ENCODE measurements at places on chromosomes 1 and 21.

GRCh38 chr1:158951956-158952355 lies 20.6 kb downstream of the PYHIN1 start:
- peak; percentile 4 for DNase-seq

- DNase-seq, result no peak
These were observed 37.6 kb upstream of the SAMSN1 start for GRCh38 chr21:14583629-14584255.

- DNase-seq, result no peak
These were observed 71.6 kb upstream of the SGIP1 start for GRCh38 chr1:66462313-66462712.

GRCh38 chr1:197374428-197374827 lies 106.4 kb downstream of the CRB1 start:
- DNase-seq, result no peak

DNA sequence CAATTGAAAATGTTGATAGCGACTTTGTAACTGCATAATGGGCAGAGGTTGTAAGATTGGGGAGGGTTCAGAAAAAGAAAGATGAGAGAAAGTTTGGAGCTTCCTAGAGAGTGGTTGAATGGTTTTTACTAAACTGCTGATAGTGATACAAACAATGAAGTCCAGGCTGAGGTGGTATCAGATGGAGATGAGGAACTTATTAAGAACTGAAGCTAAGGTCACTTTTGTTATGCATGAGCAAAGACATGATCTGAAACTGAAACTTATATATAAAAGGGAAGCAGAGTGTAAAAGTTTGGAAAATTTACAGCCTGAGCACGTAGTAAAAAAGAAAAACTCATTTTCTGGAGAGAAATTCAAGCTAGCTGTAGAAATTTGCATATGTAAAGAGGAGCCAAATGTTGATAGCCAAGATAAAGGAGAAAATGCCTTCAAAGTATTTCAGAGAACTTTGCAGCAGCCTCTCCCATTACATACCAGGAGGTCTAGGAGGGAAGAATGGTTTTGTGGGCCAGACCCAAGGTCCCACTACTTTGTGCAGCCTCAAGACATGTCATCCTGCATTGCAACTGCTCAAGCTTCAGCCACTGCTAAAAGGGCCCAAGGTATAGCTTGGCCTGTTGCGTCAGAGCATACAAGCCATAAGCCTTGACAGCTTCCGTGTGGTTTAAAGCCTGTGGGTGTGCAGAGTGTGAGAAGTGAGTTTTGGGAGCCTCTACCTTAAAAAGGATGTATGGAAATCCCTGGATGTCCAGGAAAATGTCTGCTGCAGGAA lies 843.9 kb downstream of the AMY1C start:
- DNase-seq, result no peak

DNA sequence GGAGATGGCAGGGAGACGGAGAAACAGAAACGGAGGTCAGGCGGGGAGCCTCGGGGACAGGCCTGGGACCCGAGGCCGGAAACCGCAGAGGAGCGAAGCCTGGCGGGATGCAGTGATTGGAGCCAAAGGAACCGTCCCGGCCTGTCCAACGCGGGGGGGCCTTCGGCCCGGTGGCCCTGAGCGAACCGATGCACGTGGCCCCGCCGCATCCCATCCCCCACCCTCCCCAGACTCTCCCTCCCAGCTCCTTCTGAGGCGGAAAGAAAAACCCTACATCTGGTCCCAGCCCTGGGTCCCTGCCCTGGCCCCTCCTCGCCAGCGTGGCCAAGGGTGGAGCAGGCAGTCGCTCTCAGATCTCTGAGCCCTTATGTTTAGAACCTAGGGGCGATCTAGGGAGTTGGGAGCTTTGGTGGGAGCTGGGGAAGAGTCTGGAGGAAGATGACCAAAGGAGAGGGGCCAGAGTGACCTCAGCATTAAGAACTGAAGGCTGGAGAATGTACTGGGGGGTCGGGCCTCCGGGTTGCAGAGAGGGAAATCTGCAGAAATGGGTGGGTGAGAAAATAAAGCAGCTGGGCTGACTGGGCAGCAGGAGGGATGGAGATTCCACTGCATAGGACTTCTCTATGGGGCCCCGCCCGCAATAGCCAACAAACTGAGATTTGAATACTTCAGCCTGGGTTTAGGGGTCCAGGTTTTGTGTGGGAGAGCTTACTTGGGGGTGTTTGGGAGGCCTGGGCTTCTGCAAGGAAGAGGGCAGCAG lies 1.5 kb upstream of the CRABP2 start:
- DNase-seq, result peak; percentile 93

DNA sequence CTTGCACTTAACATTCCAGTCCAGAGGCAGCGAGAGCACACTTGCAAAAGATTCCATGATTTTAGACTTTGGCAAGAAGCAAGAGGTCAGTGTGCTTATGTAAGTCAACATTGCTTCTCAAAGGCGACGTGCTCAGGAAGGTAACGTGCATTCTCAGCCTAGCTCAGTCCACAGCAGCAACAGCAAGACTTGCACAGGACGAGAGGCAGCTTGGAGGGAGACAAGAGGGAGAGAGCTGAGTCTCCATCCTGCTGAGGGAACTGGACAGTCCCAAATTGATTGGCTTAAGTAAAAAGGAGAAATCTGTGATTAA lies 56.5 kb downstream of the PTP4A2 start:
- no peak for DNase-seq

DNA sequence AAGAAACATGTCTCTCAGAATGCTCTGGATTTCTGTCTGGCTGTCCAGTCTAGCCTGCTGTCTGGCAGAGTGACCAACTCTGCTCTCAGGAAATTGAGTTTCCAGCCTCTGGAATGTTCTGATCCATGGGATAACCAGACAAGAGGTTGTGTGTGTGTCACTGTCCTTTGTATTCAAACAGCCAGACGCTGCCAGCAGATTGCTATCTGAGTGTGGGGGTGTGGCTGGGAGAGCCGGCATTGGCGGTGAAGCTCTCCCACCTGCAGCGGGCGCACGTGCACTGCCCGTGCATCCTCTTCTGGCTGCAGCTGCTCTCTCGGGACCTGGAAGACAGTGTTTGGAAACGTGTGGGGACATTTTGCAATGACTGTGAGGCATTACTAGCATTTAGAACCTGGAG lies 26.1 kb downstream of the PKP1 start:
- peak; percentile 47 for DNase-seq

DNA sequence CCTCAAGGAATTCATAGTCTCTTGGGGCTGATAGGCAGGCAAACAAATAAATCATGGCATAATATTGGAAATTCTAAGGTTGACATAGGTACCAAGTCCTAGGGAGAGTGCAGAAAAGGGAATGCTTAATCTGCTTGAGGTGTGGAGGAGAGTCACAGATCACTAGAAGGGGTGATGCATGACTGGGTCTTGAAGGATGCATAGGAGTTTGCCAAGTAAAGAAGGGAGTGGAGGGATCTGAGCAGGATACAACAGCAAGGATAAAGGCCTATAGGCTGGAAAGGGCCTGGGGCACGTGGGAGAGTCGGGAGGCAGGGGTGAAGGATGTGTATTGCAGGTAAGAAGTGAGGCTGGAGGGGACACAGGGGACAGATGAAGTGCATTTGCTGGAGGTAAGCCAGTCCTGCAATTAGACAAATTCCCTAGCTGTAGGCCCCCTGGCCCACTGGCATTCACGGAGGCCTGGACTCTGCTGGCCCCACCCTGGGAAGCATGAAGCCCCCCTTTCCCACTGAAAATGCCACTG lies 15.9 kb downstream of the IGSF21 start:
- no peak for DNase-seq

GRCh38 chr1:154821083-154821482 lies 49.0 kb downstream of the KCNN3 start:
- peak; percentile 67 for DNase-seq

DNA sequence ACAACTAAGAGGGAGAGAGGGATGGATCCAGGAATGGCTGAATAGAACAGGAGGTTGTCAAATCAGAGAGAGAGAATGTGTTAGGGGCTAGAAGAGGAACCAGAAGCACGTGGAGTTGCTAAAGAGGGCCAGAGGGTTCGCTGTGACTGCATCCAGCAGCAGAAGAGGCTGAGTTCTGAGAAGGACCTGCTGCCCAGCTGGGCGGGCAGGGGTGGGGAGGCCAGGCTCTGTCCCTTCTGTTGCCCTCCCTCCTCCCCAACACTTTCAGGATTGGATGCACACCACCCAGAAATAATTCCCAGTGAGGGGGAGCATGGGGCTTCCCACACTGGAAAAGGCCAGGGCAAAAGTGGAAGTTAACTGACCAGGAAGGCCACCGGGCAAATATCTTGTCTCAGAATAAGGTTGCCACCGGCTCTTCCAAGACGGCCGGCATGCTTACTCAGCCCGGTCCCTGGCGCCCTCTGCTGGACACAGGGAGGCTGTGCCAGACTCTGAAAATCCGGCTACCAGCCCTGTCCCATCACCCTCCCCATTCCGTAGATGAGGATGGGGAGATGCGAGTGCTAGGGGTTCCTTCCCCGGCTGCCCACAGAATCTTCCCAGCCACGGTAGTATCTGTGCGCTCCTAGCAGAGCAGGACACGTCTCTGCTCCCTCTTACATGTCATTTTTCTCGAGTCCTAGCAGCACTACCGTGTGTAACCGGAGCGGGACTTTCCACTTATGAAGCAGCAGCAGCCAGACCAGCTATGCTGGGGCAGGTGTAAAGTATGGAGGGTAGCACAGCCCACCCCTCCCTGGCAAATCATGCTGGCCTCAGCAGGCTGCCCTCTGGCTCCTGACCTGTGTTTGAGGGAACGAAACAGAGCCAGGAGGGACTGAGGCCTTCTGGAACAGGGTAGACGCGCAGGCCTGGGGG lies 46.8 kb upstream of the A3GALT2 start:
- DNase-seq, result peak; percentile 89

DNA sequence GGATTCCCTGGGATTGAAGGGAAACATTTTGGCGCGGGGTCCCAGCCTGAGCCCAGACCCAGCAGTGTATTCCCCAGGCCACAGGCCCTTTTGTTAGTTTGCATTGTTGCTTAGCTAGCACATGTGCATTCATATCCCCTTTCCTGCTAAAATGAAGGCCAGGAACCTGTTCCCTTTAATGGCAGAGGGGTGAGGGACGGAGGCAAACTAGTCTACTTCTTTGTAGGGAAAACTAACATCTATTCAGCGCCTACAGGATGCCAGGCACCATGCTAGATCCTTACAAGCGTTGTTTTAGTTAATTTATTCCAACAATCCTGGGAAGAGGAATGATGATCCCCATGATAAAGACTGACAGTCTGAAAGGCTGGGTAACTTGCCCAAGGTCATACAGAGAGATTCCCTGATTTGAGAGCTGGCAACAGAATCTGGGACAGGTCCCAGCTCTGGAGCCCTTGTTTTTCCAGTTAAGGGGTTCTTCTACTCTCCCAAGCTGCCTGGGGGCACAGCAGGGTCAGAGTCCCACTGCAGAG lies 595 bp upstream of the E2F2 start:
- no peak for DNase-seq

DNA sequence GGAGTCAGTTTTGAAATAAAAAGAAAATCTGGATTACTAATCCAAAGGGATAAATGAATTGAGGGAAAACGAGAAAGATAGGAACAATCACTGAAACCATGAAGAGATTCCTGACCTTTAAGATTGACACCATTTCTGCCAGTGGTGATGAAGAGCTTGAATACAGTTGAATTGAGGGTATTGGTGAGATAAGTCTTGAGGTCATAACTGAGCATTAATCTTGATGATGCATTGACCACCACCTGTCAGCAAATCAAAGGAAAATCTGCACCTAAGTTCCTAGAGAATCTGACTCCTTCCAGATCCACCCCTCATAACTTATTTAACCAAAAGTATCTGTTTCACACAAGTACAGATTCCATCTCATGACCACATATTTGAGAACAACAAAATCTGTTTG lies 21.6 kb downstream of the RPS27 start:
- DNase-seq, result no peak

- DNase-seq, result no peak
These were observed 58.7 kb downstream of the NIBAN1 start for GRCh38 chr1:184915463-184916090.

- DNase-seq, result no peak
These were observed 6.1 kb downstream of the NPL start for GRCh38 chr1:182795563-182796228.

DNA sequence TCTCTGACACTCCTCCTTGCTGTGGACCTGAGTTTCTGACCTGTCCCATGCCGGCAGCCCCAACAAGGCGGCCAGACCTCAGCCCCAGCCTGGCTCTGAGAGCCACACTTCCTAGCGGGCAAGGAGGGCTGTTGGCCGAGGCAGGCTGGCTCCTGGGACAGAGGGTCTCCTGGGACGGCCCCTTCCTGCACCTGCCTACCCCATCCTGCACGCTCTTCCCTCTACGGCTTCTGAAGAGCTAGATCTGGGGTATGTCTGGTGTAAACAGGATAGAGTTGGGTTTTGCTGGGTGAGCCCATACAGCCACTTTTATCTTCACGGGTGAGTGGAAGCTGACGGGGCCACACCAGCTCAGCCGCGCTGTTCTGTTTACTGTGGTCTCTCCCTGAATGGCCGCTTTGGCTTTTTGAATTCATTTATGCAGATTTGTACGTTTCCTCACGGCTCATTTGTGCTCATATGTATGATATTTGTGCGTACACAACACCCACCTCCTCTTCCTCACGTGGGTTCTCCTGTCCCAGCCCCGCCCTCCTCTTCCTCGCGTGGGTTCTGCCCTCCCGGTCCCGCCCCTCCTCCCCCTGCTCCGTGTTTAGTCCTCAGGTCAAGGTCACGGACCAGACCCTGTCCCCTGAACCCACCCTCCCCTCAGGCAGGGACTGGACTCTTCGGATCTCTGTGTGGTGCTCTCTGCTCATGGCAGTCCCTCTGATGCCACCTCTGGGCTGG lies 34.7 kb upstream of the POFUT2 start:
- no peak for DNase-seq

DNA sequence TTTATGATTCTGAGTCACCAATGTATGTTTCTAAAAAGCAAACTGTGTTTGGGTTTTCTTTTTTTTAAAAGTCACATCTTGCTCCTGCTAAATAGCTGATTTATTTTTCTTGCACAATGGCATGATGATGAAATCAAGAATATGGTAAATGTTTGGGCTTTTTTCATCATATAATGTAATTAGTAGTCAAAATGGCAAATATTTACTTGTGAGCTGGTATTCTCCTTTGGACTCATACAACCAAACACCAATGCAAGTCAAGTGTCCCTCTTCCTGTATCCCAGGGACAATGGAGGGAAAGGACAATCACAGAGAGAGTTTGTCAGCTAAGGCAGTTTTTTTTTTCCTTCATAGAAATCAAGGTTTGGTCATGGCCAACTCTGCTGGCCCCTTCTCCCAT lies 94.6 kb upstream of the RALGPS2 start:
- DNase-seq, result no peak

- no peak for DNase-seq
These were observed 24.9 kb downstream of the CSMD2 start for GRCh38 chr1:34140011-34140676.

- DNase-seq, result no peak
These were observed 8.3 kb upstream of the CSF1 start for GRCh38 chr1:109902204-109902985.

GRCh38 chr1:180235077-180235501 lies 5.0 kb downstream of the LHX4 start:
- DNase-seq, result no peak

DNA sequence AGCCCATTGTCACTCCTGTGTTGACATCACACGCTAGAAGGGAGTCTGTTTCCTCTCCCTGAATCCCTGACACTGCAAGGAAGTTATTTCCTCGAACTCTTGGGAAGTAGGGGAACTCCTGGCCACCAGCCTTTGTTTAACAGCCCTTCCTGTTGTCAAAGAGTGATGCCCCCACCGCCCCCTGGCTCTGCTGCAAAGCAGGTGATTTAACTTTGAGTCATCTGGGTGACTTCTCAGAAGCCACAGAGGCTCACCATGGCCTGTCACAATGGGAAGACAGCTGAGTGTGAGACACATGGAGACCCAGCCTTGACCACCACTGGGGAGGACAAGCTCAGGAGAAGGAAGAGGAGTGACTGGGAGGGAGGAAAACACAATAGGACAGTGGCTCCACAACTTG lies 182.8 kb downstream of the PSMG1 start:
- DNase-seq, result no peak
